Stimulated activated CD8-positive, alpha-beta memory T cell treated with anti-CD3 and anti-CD28 coated beads, Interleukin-15, amount 100 ng/mL, for 24 hours (primary cell): ENCODE measurements at places on chromosomes 2 and 18.

DNA sequence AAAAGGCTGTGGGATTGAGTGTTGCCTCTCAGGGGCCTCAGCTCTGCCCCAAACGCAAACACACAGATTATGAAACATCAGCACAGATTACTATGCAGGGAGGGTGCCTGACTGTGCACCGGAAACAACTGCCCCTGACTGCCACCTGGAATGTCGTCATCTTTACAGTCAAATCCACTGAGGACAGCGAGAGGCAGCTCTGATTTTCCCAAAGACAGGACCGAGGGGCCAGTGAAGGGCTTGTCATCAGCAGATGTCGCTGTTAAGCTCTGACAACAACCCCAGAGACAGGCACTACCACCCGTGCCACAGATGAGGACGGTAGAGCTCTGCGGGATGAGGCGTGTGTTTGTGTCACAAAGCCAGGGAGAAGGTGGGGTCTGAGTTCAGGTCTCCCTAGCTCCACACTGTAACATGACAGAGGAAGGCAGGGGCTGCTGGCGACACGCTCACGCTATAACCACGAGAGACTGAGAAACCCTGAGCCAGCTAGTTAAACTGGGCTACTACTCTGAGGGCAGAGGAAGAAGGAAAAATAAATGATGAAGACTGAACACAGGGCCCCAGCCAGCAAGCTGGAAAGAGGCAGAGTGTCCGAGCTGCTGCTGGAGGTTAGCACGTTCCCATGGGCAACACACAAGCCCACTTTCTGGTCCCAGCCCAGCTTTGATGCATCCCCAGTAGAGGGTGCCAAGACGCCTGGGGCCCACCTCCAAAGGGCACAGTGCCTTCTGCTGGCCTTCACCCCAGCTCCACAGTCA, 47.0 kb downstream of the PARD6G start:
- no peak for DNase-seq

DNA sequence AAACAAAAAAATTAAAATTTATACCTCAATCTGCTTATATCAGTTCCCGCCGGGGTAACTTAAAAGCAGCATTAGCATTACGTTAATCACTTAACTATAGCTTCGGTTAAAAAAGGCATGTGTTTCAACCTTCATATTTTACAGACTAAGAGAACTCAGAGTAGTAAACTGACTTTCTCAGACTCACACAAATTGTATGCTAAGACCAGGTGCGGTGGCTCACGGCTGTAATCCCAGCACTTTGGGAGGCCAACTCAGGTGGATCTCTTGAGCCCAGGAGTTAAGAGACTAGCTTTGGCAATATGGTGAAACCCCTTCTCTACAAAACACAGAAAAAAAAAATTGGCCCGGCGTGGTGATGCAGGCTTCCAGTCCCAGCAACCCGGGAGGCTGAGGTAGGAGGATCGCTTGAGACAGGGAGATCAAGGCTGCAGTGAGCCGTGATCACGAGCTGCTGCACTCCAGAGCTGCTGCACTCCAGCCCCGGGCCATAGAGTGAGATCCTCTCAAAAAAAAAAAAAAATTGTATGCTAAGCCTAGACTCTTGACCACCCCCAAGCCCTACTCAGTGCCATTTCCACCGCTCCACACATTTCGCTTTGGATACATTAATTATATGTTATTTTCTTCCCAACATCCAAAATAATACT, 2.4 kb downstream of the HNRNPLL start:
- no peak for DNase-seq

GRCh38 chr2:101672047-101672446, 25.5 kb upstream of the MAP4K4 start:
- no peak for DNase-seq

DNA sequence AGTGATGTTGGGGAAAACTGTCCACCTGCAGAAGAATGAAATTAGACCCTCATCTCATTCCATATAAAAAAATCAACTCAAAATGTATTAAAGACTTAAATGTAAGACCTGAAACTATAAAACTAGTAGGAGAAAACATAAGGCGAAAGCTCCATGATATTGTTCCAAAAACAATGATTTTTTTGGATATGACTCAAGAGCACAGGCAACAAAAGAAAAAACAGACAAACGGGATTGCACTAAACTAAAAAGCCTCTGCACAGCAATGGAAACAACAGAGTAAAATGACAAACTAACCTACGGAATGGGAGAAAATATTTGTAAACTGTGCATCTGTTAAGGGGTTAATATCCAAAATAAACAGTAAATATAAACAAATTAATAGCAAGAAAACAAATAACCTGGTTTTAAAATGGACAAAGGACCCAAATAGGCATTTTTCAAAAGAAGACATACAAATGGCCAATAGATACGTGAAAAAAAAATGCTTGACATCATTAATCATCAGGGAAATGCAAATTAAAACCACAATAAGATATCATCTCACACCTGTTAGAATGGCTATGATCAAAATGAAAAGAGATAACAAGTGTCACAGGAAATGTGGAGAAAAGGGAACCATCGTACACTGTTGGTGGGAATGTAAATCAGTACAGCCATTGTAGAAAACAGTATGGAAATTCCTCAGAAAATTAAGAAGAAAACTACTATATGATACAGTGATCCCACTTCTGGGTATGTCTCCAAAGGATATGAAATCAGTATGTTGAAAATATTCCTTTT, 26.6 kb downstream of the LRRFIP1 start:
- no peak for DNase-seq
